ENCODE measurements at places on chromosomes 13 and 19. TPM values are rescaled to one million over a fixed set of nuclear protein-coding genes. Genes with fewer than 3 reads are reported as not detected.

- DNase-seq: no peak
These were observed 511 bp downstream of the WDR88 start for GRCh38 chr19:33132425-33132824.

GRCh38 chr19:58556622-58557220, 1.7 kb downstream of the UBE2M start:
- DNase-seq: peak; percentile 8

DNA sequence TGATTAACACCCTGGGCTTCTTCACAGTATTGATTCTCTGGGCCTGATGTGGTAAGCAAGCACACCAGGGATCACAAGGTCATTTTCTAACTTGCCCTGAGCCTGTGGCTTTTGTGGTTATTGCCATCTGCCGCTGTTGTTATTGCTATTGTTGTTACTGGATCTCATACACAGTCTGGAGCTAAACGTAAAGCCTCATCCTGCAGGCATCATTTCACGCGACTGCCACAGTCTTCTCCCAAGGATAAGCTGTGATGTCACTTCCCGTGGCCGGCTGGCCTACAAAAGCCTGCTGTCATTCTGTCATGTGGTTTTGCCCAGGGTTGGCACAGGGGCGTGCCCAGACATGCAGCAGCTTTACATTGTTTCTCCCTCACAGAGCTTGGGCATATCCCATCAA, 154.0 kb upstream of the GPR12 start:
- no peak for DNase-seq

- no peak for DNase-seq
These were observed 482.6 kb upstream of the GPC6 start for GRCh38 chr13:92743992-92744391.

Gene TEX29
- total RNA-seq: 0.25 TPM

Gene DHDH
- total RNA-seq: 0.51 TPM

Gene SULT2A1
- total RNA-seq: not detected

Gene LSM14A
- 90.7 TPM for total RNA-seq

- peak; percentile 41 for DNase-seq
These were observed 57.3 kb downstream of the IRS2 start for GRCh38 chr13:109728791-109729731.

- no peak for DNase-seq
These were observed 407.6 kb downstream of the TSHZ3 start for GRCh38 chr19:30941591-30941990.

DNA sequence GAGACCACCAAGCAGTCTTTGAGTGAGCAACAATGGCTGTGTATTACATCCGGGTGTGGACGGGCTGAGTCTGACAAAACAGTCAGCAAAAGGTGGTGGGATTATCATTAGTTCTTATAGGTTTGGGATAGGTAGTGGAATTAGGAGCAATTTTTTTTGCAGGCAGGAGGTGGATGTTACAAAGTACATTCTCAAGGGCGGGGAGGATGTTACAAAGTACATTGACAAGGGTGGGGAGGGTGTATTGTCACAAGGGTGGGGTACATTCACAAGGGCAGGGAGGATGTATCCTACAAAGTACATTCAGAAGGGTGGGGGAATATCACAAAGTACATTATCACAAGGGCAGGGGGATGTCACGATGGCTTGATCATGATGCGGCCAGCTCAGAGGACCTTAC, 15.0 kb upstream of the ZNF561 start:
- DNase-seq: no peak

GRCh38 chr13:106596275-106596937, 28.5 kb upstream of the ARGLU1 start:
- DNase-seq: no peak

Gene LENG8
- total RNA-seq: 199 TPM

- peak; percentile 78 for DNase-seq
These were observed 58.4 kb upstream of the C13orf46 start for GRCh38 chr13:114032126-114032799.

- no peak for DNase-seq
These were observed 533 bp downstream of the DKKL1 start for GRCh38 chr19:49364083-49364737.

Gene PSG6
- total RNA-seq: not detected

Gene GFY
- total RNA-seq: not detected

Gene PEG3
- 35.8 TPM for total RNA-seq

- DNase-seq: no peak
These were observed 226.6 kb downstream of the B3GLCT start for GRCh38 chr13:31426395-31426794.

Gene C19orf73
- not detected for total RNA-seq

Gene CEACAM16
- total RNA-seq: 0.26 TPM

DNA sequence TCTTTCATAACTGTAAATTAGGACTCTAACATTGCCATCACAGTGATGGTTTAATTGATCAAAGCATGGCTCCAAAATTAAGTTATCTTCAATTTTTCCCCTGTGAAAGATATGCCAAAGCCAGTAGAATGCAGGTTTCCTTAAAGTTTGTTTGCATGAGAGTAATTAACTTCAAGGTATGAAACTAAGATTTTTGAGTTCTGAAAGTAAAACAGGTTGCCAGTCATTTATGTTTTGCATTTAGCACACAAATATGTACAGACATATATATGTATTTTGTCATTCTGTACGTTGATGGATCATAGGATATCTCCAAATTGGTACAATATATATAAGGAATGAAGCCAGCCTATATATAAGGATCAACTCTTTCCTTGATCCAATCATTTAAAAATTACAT, 23.6 kb upstream of the NDFIP2 start:
- DNase-seq: no peak

GRCh38 chr19:32349051-32349450, 3.6 kb downstream of the ZNF507 start:
- DNase-seq: no peak

DNA sequence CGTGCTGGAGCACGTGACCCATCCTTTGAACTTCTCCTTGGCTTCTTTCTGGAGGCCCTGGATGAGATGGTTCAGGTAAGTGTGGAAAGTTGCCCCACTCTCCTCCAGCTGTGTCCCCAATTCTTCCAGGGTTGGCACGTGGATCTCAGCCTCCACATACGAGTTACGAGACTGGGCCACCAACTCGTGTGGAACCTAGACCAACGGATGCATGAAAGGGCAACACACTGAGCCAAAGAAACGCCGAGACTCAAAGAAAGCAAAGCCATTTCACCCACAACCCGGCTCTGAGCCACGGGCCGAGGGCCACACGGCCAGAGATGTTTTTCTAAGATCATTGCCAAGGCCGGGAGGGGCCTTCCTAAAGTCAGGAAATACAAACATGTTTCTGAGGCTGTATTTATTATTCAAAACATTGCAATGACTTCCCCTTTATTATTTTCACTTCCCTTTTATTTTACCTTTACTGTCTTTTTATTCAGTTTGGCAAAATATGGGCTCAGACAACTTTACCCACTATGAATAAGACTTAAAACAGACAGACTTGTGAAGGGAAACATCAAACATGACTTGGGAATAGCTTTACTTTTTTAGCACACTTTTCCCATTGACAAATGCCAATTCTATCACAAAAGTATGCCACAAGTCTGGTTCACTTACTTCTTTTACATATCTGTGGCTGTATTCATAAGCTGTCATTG, 94.6 kb downstream of the KL start:
- DNase-seq: peak; percentile 45

All from lung (tissue), 17 donors.